ENCODE measurements at places on chromosomes 6 and 20.

GRCh38 chr20:11912659-11913415 is 4.9 kb upstream of the BTBD3 start:
- DNase-seq, result no peak

- no peak for DNase-seq
Measured at GRCh38 chr6:157754351-157754750, 68.7 kb upstream of the SNX9 start.

DNA sequence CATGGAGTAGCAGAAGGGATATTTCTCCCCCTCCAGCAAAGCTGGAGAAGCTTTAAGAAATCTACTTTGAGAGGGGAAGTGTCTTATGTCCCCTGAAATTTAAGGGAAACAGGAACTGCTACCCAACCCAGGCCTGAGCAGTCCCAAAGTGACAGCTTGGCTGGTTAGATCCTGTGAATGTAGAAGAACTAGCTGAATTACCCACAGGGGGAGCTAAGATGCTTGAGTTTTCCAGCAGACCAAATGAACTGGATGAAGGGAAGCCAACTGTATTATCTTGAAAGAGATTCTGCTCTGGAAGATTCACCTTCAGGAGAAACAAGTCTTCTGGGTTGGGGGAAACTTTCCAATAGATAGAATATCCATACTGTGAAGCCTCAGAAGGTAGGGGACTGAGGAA is 303.3 kb upstream of the MMS22L start:
- peak; percentile 14 for DNase-seq

- DNase-seq, result peak; percentile 18
Measured at GRCh38 chr20:63442100-63442493, 30.4 kb downstream of the KCNQ2 start.

GRCh38 chr6:168239044-168239773 is 80.4 kb downstream of the DACT2 start:
- no peak for DNase-seq

GRCh38 chr6:91081452-91082067 is 494.7 kb upstream of the MAP3K7 start:
- peak; percentile 74 for DNase-seq

GRCh38 chr6:88626460-88626859 is 337.0 kb downstream of the RNGTT start:
- no peak for DNase-seq

DNA sequence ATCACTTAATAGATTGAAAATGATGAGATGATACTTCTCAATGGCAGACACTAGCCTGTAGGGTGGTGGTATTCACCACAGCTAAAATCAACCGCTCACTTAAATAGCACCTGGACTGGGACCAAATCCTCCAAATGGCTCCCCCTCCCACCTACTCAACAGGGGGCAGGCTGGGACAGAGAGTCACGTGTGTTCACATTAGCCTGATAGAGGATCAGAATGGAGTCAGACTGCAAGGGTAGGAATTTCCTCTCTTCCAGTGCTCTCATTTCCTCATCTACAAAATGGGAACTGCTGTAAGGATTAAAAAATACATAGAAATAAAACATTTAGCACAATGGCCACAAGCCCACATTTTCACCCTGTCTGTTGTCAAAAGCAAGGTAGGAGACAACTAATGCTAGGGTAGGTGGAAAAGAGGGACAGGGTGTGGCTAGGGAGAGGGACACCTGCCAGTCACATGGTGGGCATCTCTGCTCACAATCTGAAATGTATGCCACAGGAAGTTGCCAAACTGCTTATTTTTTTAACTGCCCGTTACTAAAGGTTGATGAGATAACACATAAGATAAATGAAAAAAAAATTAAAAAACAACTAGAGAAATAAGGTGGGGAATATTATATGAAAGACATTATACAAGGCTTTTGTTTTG is 55.3 kb downstream of the BACH2 start:
- DNase-seq, result no peak

DNA sequence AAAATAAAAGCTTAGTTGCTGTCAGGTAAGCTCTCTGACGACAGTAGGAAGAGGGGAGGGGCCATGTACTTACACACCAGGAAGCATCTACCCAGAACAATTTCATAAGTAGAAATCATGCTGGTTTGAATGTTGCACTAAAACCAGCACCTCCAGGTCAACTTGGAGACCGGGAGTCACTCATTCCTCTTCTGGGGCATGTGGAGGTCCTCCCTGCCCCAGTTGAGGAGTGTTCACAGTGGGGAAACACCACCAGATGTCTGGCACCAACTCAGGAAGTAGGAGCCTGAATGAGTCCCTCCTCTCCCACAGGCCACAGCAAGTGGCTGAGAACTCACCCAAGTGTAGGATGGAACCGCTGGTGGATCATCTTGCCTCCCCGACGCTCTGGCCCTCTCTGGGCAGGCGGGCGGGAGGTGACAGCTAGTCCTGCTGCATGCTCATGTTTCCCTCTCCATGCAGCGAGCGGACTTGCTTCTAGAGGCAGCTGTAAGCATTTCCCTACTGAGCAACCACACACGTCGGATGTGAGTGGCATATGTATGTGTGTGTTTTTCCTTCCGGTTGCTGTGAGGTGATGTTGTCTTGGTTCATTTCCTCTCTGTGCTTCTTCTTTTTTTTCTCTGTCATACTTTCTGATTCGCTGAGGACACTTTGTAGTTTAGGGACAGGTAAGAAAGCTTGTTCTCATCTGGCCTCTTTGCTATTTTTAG is 149.5 kb upstream of the NEDD9 start:
- DNase-seq, result peak; percentile 94

DNA sequence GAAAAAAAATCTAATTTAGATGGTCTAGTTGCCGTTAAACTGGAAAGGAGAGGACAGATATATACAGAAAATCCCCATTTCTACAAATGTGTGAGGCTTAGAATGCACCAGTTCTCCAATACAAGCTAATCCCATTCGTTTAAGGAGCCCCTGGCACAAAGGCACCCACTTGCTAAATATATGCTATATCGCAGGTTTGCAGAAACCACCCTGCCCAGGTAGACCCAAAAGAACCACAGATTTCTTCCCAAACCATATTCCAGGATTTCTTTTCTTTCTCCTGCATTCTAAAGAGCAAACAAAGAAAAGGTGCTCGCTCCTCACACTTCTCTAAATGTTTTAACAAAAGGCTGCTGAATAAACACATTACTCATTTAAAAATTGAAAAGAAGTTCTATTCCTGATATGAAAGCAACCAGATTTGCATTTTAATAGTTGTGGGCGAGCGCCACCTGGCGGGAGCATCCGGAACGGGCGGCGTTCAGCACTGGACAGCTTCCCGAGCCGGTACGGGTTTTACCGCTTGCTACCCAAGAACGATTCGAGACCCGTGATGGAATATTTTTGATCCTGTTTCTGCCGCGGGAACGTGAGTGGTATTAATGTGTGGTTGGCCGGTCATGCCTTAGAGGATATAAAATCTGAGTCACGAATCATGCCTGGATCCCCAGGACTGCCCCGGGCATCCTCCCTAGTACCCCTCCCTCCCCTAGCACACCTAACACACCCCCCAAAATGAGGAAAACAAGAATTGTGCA is 2.1 kb downstream of the PTPRT start:
- DNase-seq, result peak; percentile 66

DNA sequence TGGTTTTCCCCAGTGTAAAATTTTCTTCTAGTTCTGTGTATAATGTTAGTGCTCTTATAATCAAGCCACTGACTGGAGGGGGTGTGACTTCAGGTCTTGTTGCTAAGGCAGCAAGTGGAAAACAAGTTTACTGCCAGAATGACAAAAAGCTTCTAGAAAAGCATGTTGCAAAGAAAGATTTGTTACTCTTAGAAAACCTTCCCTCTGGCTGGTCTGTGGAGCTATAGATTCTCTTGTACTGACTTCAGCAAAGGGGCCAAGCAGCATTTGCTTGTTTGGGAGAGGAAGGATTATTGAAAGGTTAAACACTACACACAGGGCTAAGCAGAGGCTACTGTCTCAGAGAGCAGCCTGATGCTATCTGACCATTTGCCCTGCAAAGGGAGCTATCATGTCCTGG is 288.8 kb downstream of the BTBD9 start:
- DNase-seq, result no peak

DNA sequence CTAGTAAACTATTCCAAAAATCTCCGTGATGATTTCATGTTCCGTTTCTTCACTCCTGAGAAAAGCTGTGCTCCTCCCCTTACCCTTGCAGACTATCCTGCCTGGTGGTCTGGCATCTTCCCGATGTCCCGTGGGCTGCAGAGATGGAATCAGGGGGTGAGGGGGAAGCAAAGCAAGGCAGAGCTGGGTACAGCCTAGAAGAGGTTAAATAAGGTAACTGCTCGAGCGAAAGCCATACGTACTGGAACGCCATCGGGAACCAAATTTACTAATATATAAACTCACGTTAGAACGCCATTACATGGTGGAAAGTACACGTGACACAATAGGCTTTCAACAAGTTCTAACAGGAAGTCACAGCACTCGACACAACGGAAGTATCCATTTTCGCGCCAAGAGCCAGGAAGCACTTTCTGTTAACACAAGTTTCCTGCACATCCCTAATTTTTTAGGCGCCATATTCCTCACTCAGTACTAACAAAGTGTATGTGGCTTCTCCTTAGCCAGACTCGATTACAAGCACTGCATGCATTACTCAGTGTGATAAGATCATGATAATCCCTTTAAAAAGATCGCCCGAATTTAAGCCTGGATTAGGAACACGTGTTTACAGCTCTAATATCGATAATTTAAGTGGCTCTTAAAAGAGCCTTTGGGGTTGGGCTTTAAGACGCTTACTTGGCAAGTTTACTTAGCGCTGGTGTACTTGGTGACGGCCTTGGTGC is 101.6 kb upstream of the PRSS16 start:
- DNase-seq, result peak; percentile 98

DNA sequence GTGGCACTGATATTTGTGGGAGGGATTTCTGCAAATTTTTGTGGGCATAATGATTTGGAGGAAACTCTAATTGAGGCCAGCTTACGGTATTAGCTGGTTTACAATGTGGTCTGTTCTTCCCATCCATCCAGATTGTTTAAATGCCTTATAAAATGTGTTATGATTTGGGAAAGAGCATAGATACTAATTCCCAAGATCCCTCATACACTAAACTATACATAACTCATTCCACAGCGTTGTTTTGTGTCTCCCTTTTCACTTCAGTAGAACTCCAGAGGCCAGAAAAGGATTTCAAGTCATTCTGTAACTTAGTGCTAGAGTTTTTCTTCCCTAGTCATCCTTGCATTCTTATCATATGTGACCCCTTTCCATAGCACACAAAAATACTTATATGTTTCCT is 292.6 kb upstream of the NT5E start:
- DNase-seq, result no peak

DNA sequence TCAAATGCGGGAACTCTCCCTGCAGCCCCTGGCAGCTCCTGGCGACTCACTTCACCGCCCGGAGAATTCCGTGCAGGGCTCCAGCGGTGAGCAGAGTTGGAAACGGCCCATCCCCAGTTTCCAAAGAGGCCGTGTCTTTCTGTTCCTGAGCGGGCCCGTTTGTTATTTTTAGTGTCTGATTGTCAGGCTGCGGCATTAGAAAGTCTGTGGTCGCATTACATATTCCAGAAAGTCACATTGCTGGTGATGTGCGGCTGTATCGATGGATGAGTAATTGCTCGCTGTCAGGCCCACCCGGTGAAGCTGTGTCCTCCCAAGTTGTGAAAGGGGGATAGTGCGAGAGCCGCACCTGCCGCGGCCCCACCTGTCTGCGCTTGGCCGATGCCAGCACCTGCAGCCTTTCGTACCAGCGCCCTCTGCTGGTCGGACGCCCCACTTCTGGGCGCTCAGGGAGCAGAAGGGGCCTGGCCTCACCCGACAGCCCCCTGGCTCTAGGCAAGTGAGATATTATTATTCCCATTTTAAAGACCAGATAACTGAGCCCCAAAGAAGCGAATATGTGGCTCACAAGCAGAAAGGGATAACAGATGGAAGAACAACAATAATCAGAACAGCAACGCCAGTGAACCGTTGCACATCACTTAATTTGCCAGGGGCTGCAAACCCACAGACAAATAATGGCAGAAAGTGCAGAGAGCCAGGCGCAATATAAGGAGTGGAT is 244.9 kb downstream of the TSHZ2 start:
- DNase-seq, result no peak

- DNase-seq, result no peak
Measured at GRCh38 chr6:140979642-140980091, 1153.1 kb upstream of the GJE1 start.

DNA sequence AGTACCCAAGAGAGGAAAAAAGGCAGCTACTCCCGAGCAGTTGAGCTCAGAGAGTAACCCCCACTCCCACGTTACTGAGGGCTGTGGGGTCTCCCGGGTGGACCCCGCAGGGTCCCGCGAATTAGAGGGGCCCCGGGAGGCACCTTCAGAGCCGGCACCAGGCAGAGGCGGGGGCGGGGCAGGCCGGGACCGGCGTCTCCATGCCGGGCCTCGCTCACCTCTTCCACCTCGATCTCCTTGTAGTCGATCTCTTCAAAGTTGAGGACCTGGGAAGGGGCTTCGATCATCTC is 381 bp downstream of the MAP3K7 start:
- peak; percentile 34 for DNase-seq

DNA sequence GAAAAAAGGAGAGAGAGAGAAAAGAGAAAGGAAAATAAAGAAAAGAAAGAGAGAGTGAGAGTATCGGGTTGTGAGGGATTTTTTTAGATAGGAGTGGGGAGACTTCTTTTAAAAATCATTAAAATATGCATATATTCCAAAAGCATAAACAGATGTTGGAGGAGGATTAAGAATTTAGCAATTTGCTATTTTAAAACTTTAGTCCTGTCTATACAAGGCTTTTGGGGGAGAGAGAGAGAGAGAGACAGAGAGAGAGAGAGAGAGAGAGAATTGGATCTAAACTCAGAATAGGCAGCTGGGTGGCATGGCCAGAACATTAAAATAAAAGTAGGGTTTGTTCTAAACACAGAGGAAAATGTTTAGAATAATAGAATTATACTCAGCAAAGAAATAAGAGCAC is 72.1 kb downstream of the SOD2 start:
- no peak for DNase-seq

DNA sequence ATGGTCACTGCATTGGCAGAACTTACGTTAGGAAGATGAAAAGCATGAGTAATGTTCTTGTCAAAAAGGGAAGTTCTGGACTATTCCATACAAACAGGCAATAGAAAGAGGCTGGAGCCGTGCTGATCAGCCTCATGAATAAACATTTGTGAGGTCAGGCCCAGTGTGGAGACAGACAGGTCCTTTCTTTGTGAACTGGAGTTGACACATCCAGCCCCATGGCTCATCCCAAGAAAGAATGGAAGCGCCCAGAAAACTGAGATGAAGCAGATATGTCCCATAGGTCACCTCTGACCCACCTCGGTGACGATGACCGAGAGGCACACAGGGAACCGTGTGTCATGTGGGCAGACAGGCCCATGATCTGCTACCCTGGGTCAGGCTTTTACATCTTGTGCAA is 276.0 kb upstream of the SGK1 start:
- DNase-seq, result no peak

DNA sequence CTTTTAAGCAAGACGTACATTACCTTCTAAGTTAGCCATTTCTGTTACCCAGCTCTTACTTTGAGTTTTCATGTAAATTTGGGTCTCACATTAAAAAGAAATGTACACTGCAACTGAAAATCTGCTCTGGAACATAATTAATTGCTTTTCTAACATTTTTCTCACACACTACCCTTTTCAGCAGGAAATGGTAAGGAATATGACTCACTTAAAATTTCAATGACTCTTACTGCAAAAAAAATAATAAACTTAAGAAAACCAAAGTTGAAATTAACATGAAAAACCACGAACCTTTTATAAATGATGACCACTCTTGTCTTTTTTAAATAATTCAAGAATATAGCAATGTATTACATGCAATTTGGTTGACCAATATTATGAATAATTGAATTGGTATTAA is 1.3 kb downstream of the CGA start:
- DNase-seq, result no peak

Data from Kasumi-1 (cell line).